Ascending aorta (tissue), 2 donors: ENCODE measurements at places on chromosomes 16 and 17. TPM values are rescaled to one million over a fixed set of nuclear protein-coding genes. Genes with fewer than 3 reads are reported as not detected.

Gene KRT28
- total RNA-seq = not detected

Gene PMP22
- 199 TPM for total RNA-seq

Gene SP6
- total RNA-seq = 0.11 TPM

Gene TEX19
- total RNA-seq = not detected

Gene ITGA2B
- not detected for total RNA-seq

Gene TMEM106A
- 18.5 TPM for total RNA-seq

Gene EFNB3
- not detected for total RNA-seq

Gene MMP2
- 325 TPM for total RNA-seq

Gene AIPL1
- total RNA-seq = not detected

Gene NFAT5
- total RNA-seq = 48.9 TPM

Gene SLC47A1
- total RNA-seq = 0.64 TPM

Gene CSF3
- total RNA-seq = 0.43 TPM

Gene NPIPA3
- total RNA-seq = not detected

Gene PRAC1
- not detected for total RNA-seq

Gene ARL5C
- total RNA-seq = not detected

Gene OR2C1
- total RNA-seq = not detected

Gene CDRT15
- total RNA-seq = not detected

Gene CCL8
- total RNA-seq = not detected

Gene GPR142
- total RNA-seq = not detected

Gene PIK3R5
- total RNA-seq = 42.0 TPM
